ENCODE measurements at places on chromosomes 7 and 10. TPM values are rescaled to one million over a fixed set of nuclear protein-coding genes. Genes with fewer than 3 reads are reported as not detected.

The COL26A1 gene
- total RNA-seq, result not detected

The H2BK1 gene
- not detected for total RNA-seq

The TMEM209 gene
- 14.0 TPM for total RNA-seq

The CALML5 gene
- not detected for total RNA-seq

The OR2A12 gene
- not detected for total RNA-seq

The LAMB1 gene
- total RNA-seq, result 235 TPM

The POMZP3 gene
- total RNA-seq, result 9.7 TPM

The EN2 gene
- not detected for total RNA-seq

The ANXA8 gene
- not detected for total RNA-seq

The TSPAN15 gene
- total RNA-seq, result 65.7 TPM

The C10orf53 gene
- not detected for total RNA-seq

The BAMBI gene
- total RNA-seq, result 1.1 TPM

The CCL26 gene
- total RNA-seq, result not detected

The VENTX gene
- total RNA-seq, result not detected

The GLCCI1 gene
- total RNA-seq, result 0.54 TPM

The NPC1L1 gene
- not detected for total RNA-seq
